ENCODE measurements at places on chromosomes 12 and 14.

DNA sequence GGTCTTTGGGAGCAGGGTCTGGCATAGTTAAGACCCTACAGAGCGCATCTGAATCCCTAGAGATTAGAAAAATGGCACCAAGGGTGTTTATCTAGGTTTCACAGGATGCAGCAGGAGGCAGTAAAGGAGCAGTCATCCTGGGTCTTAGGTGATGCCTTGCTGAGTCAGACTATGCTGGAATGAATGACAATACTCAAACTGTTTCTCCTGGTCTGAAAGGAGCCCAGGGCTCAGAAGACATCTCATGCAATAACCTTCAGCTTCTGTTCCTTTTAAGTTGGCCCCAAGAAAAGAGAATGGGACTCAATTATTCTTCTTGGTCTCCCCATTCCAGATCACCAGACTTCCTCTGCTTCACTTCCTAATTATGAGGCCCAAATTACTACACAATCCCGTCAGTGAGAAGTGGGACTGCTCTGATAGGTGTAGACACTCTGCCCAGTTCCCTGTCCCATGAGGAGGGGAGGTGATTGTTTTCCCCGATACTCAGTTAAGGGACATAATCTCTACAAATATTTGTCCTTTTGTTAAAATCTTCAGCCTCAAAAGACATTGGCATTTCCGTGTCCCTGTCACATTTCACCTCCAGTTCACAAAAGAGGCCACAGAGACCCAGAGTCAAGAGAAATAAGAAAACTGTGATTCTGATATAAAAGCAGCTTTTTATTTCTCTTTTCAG is 14.8 kb upstream of the APOF start:
- DNase-seq, result no peak

- DNase-seq, result no peak
Observed at GRCh38 chr12:95291501-95291900, 73.9 kb downstream of the VEZT start.

- DNase-seq, result no peak
Observed at GRCh38 chr12:96196781-96197180, 2.6 kb downstream of the ELK3 start.

DNA sequence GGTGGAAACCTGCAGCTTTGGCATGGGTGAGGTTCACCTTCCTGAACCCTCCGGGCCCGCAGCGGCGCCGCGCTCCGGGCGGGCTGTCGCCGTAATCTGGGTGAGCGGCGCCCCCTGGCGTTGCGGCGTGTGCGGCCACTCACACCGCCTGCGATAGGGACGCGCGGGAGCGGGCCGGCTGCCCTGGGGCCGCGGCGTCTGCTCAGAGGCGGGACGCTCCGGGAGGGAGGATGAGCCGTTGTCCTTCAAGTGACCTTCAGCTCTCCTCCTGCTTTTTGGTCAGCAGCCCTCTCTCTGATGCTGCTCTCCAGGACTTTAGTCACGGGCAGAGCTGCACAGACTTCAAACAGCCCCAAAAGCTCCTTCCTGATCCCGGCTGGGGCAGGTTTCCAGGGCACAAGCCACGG is 211.7 kb upstream of the FKBP4 start:
- no peak for DNase-seq

DNA sequence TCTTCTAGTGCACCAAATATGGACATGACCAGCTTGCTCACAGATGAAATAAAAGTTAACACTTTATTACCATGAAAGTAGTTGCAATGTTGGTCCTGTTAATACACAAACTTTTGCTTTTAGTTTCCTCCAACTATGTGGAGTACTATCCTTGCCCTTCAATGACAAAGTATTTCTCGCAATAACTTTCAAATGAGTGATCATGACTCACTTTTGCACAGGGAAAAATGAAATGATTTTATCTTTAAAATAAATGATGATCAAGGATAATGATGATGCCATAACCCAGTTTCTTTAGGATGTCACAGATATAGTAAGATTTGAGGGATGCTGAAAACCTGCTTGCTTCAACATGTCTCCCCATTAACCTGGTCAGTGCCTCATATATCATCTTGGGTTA is 254.0 kb upstream of the KITLG start:
- DNase-seq, result no peak

DNA sequence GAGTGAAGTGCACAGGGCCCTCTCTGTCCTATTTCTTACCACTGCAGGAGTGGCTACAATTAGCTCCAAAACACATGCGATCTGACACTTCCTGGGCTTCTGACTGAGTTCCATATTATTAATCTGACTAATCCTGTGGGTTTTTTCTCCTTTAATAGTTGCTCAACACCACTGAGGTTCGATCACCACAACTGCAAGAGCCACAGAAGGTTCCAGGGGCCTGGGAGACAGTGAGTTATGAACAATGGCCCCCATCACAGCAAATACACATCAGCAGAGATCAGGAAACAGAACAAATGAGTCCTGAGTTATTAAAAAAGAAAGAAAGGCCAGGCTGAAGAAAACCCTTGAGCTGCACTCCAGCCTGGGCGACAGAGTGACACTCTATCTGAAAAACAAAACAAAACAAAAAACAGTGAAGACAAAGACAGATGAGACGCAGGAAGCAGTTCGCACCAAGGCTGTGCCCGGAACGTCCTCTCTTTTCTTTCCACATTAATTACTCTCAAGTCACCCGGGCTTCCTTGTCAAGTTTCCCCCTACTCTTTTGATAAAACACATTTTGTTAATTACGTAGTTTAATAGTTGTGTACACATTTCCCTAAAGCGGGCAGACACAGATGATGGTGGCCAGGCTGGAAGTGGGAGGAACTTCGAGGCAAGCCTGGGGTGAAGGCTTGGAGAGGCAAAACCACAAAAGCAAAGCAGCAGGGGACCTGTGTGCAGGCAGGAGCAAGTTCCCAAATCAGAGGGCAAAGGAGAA is 42.7 kb downstream of the CDC42BPB start:
- no peak for DNase-seq

DNA sequence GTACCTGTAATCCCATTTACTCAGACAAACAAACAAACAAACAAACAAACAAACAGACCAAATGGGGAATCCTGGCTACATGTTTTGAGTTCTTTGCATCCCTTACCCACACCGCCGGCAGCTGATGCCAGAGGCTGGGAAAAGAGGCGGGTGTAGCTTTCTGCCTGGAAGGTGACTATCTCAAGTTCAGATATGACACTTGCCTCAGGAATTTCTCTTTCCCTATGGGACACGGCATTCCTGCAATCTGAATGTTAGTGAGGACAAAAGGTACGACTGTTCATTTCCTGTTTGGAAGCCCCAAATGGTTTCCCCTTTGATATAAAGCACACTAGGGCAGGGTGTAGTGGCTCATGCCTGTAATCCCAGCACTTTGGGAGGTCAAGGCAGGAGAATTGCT is 2.9 kb downstream of the MYL2 start:
- no peak for DNase-seq

- DNase-seq, result peak; percentile 34
Observed at GRCh38 chr12:6891646-6892001, 13.0 kb upstream of the LRRC23 start.

DNA sequence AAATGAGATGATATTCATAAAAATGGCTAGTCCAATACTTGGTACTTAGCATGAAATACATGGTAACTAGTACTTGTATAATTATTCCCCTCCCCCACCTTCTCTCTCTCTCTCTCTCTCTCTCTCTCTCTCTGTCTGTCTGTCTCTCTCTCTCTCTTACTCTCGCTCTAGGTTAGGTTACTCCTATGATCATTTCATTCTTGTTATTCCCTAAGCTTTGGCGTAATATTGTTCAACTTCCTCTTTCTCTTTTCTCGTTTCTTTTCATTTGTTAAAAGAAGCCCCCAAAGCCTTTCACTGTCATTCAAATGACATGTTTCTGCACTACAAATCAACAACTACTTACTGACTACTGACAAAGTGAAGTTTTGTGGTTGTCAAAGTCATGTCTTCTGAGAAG is 89.8 kb downstream of the GRIP1 start:
- DNase-seq, result no peak

DNA sequence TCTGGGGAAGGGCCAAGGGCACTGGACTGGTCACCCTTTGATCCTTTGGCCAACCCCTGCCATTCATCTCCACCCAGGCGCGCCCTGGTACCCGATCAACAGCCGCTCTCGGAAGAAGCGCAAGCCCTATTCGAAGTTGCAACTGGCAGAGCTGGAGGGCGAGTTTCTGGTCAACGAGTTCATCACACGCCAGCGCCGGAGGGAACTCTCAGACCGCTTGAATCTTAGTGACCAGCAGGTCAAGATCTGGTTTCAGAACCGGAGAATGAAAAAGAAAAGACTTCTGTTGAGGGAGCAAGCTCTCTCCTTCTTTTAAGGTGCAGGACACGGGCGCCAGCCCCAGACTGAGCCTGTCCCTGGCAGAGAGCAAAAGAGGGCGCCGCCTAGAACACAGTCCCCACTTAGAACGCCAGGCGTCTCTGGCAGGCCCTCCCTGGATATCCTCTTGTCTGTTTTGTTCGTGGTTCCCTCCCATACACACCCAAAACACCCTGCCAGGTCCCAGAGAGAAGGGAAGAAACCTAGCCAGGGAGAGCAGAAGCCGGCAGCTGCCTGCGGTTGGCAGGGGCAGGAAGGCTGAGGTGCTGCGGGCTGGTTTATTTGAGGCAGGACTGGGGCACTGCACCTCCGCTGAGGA is 1.7 kb downstream of the HOXC12 start:
- DNase-seq, result no peak

DNA sequence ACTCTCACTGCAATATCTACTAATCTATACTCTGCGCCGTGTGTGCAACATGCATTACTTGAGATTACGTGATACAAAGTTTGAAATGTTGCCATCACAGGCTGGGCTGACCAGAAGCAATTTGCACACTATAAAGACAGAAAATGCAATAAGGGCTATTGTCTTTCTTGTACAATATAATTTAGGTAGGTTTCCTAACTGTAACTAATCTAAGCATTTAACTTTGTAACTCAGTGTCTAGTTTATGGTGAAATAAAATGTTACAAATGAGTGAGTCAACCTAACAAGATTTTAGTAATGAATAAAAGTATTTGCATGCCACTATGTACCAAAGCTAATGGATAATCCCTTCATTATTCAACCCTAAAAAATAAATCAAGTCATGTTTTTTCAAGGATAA is 57.8 kb downstream of the LRP6 start:
- no peak for DNase-seq

DNA sequence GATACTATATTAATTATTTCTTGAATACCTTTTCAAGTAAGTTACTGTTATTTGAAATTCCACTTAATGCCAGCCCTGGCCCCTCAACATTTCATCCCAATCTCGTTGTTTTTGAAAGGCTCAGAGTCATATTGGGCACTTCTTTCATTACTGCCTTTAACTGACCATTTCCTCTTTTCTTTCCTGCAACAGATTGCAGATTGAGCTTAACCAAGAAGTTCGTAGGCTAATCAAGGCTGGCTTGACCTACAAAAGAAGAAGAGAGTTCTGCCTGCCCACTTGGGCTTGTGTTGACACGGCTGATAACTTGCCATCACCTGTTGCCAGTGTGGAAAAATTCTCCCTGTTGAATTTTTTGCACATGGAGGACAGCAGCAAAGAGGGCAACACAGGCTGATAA is 91.0 kb downstream of the FLRT2 start:
- DNase-seq, result no peak

GRCh38 chr14:71388862-71389261 is 481.6 kb downstream of the PCNX1 start:
- DNase-seq, result no peak

- no peak for DNase-seq
Observed at GRCh38 chr14:99809360-99809759, 16.1 kb downstream of the EML1 start.

DNA sequence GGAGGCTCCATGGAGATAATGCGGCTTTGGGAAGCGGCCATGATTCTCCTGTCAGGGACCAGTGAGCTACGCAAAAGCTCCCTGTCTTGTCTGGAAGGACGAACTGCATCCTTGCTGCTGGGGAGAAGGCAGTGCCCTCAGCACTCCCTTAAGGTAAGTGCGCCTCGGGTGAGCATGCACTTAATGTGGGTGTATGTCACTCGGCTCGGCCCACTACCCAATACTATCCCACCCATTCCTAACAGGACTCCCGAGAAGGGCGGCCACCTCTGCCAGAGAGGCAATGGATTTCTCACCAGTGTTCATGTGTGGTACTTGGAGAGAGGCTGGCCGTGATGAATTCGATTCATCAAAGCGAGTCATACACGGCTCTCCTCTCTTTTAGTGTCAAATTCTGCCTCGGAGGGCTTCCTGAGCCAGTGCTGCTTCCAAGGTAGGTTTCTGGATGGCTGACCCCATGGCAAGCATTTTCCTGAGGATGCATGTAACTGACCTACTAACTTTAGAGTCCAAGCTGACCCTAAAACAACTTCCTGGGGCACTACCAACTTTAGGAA is 151.7 kb upstream of the RTL1 start:
- DNase-seq, result peak; percentile 90

DNA sequence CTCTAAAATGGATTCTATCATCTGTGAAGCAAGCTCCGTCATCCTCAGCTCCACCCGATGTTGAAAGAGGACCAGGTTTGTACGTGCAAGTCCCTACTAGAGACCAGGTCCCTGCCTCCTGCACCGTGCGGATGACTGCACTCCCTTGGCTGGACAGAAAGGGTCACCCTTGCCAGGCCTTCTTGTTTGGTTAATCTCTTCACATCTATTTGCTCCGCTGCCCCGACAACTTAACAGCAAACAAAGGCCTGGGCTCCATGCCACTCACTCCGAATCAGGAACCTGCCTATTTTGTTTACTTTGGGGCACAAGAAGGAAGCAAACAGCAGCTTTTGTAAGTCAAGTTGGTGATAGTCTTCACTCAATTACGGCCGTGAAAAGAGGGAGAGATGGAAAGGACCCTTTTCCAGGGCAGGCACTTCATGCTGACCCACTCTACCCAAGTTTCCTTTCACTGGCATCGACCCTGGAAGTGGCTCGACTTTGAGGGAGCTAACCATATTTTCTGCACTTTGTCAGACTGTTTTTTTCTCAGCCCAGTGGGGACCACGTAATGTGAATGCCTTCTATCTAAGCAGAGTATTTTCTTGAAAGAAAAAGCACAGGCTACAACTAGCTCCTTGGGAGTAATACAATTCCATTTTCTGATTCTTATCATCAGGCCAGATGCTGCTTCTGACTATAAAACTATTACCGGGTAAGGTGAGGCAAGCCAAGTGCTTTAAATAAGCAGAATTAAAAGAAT is 202.6 kb downstream of the FOXN3 start:
- DNase-seq, result no peak
